Brain pericyte (primary cell): ENCODE measurements at places on chromosomes 4 and X.

DNA sequence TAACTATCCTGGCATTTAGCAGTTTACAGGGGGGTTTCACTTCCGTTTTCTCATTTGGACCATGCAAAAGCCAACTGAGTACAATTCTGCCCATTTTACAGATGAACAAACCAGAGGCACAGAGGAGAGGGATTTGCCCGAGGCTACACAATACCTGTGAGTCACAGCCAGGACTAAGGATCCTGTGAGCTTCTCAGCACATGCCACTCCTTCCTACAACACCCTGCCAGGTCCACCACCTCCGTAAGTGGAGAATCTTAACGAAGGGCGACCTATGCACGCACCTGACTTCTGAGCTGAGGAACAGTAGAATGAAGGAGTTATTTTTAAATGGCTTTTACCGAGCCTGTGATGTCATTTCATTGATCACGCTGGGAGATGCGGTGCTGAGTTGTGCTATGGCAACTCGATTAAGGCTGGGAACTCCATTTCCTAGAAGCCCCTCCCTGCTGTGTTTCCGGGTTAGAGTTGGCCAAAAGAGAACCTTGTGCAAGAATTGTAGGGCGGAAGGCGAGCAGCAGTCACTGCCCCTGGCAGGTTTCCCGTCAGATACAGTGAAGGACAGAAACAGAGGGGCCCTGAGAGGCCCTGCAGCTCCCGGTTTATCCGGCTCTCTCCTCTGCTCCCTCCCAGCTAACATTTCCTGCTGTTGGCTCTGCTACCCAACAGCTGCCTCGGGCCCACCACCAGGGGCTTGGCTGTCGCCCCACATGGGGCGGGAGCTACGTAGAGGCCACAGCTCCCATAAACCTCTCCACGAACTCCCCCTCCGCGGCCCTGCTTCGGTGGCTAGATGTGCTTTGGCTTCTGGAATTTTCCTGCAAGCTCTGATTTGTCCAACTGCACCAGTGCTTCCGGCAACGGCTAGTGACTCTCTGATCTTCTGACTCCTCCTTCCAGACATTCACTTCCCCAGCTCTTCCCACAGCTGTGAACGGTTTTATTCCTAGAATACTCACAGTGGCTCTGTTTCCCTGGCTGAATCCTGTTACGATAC is 75.1 kb upstream of the USP9X start:
- DNase-seq, result peak; percentile 27

DNA sequence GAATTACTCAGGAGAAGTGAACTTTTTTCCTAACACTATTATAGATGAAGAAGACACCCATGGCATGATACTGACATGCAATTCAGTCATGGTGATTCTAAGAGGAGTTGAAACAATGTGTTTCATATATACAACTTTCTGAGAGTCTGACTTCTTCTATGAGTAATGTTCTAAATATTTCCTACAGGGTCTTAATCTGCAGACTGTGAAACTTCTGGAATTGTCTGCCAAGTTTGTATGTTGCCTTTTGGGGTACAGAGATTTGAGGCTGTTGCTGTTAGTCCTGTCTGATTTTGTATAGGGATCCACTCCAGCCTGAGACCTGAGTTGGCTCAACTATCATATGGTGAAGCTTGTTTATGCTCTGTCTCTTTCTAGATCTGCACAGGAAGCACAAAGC is 160.6 kb upstream of the GATB start:
- no peak for DNase-seq

DNA sequence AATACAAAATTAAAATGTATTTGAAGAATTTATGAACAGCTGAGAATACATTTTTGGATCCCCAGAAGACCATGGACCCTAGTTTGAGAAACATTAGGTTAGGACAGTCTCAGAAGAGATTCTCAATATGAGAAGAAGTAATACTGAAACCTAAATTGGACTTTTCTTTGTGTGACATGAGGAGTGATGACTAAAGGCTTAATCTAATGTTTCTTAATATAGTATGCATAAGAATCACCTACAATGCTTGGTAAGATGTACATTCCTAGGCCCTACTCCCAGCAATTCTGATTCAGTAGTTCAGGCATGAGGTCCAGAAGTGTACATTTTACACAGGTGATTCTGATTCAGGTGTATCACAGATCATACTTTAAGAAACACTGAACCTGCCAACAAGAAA is 31.6 kb upstream of the HUWE1 start:
- no peak for DNase-seq

DNA sequence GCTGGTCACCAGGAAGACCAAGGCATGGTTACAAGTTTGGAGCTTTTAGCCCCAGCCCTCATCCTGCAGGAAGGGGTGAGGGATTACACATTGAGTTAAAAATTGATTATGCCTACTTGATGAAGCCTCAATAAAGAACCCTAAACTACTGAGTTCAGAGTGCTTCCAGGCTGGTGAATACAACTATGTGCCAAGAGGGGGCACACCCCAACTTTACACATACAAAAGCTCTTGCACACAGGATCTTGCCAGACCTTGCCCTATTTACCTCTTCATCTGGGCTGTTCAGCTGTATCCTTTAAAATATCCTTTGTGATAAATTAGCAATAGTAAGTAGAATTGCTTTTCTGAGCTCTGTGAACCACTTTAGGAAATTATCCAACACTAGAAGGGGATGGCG is 489.3 kb downstream of the INPP4B start:
- DNase-seq, result no peak

DNA sequence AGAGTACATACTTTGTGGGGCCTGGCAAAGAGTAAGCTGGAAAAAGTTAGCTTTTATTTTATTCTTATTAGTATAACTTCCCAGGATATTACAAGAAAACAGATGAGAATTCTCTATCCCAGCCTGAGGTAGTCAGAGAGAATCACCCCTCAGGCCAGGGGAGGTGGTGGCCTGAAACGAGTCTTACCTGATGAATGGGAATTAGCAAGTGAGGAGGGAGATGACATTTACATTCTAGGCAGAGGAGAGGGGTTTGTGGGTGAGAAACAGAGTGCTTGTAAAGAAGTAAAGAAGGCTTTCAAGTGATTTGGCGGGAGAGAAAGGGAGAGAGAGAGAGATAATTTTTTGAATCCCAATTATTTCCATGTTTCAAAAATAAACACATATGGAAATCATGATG is 39.3 kb upstream of the PDK3 start:
- no peak for DNase-seq

- DNase-seq, result no peak
Observed at GRCh38 chrX:50643525-50644137, 170.4 kb downstream of the SHROOM4 start.

DNA sequence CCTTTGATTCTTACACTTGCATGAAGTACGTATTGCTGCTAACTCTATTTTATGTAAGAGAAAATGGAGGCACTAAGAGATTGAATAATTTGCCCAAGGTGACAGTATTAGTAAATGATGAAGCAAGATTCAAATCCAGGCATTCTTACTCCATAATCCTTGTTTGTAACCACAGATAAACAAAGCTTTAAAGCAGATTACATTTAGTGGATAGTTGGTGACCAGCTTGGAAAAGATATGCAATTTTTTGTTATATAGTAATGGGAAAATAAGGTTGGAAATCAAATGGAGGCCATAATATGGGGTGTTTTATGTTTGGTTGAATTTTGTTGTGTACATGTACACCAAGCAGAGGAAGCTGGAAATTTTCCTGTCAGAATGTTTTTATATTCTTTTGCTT is 30.8 kb downstream of the MND1 start:
- no peak for DNase-seq

DNA sequence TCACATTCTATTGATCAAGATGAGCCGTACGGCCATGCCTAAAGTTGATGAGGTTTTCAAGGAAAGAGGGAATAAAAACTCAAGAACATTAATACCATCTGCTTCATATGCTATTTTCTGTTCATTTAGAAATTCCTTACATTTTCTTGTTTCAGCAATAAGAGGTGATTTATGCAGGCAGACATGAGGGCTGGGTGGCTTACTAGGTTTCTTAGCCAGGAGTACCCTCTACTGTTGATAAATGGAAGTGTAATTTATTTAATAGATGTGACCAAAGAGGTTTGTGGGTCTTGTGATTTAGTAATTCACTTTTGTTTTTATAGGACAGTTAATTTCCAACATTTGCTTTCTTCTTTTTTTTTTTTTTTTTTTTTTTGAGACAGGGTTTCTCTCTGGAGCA is 6.4 kb upstream of the SMIM9 start:
- no peak for DNase-seq

- DNase-seq, result no peak
Observed at GRCh38 chr4:142913461-142914030, 67.4 kb upstream of the INPP4B start.

- DNase-seq, result no peak
Observed at GRCh38 chr4:131613086-131613823, 1535.8 kb upstream of the PCDH10 start.

- no peak for DNase-seq
Observed at GRCh38 chr4:41334182-41334581, 77.5 kb downstream of the UCHL1 start.

DNA sequence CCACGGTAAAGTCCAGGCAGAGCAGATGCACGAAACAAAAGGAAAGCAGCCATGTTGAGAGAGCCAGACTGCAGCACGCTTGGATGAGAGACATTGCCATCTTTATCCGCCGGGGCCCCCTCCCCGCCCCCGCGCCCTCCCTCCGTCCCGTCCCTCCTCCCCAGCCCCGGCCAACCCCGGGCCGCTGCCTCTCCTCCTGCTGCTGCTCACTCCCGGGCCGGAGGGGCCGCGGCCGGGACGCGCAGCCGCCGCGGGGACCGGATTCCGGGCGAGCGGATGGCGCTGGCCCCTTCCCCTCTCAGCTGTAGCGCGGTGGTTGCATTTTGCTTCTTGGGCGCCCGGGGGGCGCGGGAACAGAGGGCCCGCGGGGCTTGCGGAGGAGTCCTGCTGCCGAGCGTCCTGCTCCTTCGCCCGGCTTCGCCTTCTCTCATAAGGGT is 542 bp downstream of the RNF150 start:
- no peak for DNase-seq

GRCh38 chr4:21209860-21210259 is 509.6 kb downstream of the PACRGL start:
- DNase-seq, result no peak

DNA sequence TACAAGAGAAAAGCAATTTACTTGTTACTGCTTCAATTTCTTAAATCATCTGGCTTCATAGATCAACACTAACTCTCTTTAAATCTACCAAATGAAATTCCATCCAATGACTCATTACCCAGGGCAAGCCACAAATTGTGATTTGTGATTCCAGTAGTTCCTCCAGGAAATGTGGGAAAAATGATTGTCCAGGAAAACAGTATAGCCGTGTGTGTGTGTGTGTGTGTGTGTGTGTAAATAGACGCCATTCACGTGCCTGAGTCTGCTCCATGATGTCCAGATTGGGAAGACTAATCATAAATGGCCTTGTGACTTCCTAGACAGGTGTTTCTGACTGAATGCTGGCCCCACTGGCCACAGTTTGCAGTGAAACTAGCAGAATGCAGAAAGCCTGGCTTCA is 121.3 kb downstream of the HS6ST2 start:
- DNase-seq, result no peak

DNA sequence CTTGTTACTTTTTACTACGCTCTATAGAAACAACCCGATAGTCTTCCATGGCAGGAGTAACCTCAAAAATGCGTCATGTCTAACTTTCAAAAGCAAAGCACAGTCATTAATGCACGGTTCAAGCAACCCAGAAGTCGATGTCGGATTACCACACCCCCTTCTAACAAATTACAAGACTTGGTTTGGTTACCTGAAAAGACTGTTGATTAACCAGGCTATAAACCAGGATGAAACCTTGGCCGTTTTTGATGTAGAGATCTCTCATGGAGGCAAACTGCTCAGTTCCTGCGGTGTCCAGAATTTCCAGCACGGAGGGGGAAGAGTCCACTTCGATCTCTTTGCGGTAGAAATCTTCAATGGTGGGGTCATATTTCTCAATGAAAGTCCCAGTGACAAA is 2.4 kb downstream of the RAP2C start:
- no peak for DNase-seq

DNA sequence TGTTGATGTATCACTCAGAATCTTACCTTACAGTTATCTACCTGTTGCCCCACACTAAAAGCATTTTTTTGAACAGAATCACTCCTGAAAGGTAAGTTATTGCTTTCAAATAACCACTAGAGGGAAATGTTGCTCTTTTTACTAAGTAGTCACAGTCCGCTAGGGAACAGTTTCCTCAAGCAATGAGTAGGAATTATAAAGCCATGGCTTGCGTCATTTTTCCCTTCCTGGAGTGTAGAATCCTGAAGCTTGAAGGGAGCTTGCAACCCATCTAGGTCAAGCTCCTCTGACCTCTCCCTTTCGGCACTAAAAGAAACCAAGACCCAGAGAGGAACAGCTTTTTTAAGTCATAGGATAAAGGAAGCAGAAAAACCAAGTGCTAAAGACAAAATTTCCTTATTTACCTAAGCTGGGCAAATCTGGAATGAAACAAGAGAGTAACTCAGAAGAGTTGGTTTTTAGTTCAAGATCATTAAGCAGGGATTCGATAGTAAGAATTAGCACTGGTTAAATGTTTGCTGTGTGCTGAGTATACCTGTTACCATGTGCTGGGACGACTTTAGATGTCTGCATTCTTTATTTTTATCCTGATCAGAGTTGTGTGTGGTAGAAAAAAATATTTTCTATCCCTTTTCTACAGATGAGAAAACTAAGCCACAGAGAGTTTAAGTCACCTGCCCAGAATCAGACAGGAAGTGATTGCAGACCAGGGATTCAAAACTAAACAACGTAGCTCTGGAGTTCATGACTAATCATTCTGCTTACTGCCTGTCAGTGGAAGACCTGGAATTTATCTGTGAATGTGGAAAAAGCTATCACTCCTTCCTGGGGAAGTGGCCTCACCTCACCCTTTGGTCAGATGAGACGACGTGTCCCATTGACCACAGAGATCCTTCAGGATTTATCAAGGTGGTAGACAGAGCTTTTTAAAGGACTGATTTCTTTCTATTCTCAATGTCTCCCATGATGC is 631.5 kb downstream of the RAB28 start:
- peak; percentile 5 for DNase-seq

DNA sequence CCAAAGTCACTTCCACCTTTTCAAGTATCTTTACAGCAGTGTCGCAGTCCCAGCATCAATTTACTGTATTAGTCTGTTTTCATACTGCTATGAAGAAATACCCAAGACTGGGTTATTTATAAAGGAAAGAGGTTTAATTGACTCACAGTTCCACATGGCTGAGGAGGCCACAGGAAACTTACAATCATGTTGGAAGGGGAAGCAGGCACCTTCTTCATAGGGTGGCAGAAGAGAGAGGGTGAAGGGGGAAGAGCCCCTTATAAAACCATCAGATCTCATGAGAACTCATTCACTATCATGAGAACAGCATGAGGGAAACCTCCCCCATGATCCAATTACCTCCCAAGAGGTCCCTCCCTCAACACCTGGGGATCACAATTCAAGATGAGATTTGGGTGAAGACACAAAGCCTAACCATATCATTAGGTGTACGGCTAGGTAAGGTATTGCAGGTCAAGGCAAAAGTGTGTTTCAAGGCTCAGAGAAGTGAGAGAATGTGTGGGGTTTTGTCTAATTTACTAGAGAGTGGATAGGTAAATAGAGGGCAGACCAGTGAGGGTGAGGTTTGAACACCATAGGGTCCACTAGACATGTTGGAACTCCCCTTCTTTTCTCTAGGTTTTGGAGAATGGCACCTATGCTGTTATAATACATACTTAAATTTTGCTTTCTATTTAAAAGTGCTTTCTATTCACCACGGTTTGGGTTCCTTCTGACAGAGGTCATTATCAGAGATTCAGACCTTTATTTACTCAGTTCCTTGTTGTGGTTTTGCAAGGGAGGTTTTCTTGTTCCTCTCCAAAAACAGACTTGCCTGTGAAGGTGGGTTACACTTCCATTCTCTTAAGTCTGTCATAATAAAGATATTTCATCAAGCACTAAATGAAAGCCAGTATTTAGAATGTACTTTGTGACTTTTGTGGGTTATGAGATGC is 186.6 kb downstream of the CPEB2 start:
- DNase-seq, result no peak

GRCh38 chrX:132086672-132087071 is 41.1 kb downstream of the FRMD7 start:
- no peak for DNase-seq
